Eye (tissue), 1 donor: ENCODE measurements at places on chromosomes 2 and 18.
A peak's percentile ranks its signal among the peaks of the same experiment; 100 is the strongest.

DNA sequence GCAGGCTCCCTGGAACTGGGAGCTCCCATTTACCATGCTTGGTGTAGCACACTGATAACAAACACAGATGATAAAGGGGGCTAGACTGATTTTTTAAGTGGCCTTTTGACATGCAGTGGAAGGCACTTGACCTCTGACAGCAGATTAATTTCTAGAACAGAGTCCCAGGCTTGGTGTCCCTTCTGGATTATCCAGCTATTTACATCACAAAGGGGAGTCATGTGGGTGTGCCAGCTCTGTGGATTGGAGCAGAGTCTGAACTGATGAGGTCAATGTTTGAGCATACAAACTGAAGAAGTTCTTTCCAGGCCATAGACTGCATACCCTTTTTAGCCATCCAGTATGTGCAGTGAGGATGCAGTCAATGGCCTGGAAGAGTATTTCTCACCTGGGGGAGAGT lies 31.5 kb upstream of the SIX2 start:
- DNase-seq, result peak; percentile 20

DNA sequence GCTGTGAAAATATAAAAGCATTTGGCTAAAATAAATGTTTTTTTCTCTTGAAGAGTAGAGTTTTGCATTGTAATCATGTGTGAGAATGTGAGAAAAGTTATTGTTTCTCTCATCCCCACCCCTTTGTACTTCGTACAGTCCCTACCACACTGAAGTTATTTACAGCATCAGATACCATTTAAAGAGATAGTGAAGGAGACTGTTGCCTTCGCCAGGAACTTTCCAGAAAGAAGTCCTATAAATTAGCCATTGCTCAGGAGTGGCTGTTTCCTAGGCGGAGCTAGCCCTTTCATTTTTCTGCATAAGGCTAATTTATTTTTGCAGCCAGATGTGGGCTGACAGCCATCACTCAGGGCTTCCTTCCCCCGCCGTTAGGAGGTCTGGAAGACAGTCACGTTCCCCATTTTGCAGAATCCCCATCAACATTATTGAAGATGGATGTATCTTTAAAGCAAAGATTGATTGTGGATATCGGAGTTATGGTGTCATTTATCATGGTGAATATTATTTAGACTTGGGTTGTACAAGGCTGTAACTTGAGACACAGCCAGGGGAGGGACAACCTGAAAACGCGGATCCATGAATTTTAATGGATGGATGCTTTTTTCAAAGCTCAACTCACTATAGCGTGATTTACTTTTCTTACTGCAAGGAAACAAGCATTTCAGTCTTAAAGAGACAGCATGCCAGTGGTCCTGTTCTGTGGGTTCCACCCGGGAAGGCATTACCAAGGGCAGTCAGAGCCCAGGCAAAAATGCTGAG lies 17.1 kb downstream of the TSHZ1 start:
- DNase-seq, result no peak

GRCh38 chr2:217834057-217834620 lies 168.7 kb downstream of the TNS1 start:
- DNase-seq, result no peak

- DNase-seq, result no peak
Measured at GRCh38 chr2:121435790-121436189, 94.9 kb upstream of the RNU4ATAC start.

DNA sequence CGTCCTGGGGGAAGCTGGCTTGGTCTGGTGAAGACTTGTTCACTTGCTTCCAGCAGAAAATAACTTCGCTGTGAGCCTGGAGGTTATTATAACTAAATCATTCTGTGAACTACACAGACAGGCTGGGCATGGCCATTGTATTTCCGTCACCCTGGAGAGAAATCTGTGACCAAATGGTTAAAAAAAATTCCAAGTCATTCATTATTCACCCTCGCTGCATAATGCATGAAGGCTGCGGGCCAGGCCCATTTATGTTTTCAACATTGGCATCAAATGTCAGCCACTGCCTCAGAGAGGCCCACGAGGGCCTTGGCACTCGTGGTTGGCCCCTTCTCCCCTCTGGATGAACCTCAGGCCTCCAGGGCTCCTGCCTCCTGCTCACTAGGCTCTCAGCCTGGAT lies 57.7 kb downstream of the RRM2 start:
- DNase-seq, result no peak

DNA sequence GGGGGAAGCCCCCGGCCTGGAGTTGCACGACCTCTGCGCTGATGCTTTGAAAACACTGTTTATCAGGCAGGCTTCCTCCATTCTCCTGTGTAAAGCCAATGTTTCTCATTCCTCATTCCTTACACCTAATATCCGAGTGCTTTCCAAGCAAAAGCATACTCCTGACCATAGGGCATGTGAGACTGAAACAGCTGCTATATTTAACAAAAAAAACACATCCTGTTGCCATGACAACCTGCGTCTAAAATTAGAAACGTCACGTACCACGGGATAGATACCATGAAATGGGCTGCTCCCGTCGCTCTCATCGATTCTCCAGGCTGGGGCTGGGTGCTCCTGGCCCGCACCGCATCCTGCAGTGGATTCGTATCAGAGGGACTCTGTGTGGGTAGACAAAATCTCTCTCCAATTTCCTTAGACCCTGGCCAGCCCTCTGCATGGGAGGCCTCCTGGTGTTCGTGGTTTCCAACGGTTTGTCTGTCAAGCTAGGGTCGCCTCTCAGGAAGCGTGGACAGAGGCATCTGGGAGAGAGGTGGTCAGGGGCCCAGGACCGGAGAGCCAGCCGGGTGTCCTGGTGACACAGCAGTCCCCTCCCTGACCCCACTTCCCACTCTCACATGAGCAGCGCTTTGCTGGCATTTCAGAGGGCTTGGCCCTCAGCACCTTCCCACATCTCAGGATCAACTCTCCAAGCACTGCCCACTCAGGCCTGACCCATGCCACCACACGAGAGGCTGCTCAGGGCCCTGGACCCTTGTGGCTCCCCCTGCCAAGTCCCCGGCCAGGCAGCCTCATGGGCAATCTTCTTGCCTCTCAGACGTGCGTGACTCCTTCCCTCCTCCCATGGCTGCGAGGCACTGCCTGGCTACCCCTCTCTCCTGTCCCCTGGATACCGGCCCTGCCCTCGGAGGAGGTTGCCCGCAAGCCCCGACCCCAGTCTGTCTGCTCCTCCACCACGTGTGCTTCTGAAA lies 268.1 kb downstream of the NDUFA10 start:
- DNase-seq, result peak; percentile 84

DNA sequence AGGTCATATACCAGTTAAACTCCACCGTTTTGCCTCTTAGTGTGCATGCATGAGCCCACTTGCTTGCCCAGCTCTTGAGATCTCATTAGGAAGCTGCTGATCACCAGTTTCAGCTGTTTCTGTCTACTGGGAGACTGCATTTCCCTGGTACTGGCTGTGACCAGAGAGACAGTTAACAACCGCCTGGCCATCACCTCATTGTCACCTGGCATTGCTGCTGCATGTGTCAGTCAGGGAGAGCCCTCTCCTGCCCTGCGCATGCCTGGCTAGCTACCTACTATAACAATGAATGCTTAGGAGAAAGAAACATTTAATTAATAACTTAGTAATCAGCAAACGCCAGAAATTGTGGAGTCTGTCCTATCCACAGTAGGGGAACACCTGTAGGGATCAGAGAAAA lies 265.8 kb upstream of the CYRIA start:
- no peak for DNase-seq
